ENCODE measurements at places on chromosomes 4 and X.
A peak's percentile ranks its signal among the peaks of the same experiment; 100 is the strongest.

- no peak for DNase-seq
Observed at GRCh38 chrX:21933077-21933476, 7.4 kb upstream of the SMS start.

GRCh38 chr4:47703008-47703407, 134.9 kb downstream of the CORIN start:
- peak; percentile 23 for DNase-seq

GRCh38 chrX:134654398-134655012, 3.8 kb downstream of the PLAC1 start:
- DNase-seq: no peak

DNA sequence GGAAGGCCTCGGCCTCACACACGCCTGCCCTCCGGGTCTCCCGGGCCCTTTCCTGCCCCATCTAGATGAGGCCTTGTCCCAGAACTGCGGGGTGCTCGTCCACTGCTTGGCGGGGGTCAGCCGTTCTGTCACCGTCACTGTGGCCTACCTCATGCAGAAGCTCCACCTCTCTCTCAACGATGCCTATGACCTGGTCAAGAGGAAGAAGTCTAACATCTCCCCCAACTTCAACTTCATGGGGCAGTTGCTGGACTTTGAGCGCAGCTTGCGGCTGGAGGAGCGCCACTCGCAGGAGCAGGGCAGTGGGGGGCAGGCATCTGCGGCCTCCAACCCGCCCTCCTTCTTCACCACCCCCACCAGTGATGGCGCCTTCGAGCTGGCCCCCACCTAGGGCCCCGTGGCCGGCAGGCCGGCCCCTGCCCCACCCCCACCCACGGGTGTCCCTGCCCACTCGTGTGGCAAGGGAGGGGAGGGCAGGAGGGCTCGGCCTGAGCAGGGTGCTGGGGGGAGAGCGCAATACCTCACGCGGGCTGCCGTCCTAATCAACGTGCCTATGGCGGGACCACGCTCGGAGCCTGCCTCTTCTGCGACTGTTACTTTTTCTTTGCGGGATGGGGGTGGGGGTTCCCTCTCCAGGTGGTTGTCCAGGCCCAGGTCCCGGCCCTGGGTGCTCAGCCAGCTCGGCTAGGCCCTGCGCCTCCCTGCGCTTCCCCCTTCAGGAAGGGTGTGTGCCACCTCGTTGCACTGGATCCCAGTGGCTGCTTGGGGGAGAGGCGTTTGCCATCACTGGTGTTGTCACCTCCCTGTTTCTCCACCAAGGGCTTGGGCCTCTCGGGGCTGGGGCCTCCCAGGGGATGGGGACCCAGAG, 3.1 kb downstream of the DUSP9 start:
- no peak for DNase-seq

DNA sequence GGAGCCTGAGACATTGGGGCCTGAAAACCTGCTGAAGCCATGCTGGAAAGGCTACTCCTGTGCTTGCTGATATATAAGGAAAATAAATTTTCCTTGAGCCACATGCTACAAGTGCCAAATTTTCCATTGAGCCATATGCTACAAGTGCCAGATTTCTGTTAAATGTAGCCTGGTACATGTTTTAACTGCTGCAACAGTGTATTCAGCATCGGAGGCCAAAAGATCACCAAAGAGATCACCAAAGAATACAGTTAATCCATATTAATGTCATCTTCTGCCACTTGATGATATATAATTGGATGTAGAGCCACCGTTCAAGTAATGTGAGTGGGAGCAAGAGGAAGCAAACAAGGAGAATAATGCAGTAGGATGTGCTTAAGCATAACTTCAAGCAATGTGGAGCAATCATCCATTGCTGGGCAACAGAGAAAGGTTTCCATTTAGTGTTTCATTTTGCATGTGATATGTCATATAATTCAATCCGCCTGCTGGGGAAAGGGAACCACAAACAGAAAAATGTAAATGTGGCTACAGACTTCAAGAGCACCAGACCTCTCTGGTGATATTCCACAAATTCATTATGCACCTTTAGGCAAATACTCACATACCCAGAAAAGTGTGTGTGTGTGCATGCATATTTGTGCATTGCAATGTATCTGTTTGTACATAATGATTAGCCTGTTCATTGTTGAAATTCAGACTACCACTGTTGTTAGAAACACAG, 295.9 kb downstream of the KCNIP4 start:
- no peak for DNase-seq
